HS-5 (cell line): ENCODE measurements at places on chromosomes 6 and 20.

GRCh38 chr20:48733296-48733790 is 94.5 kb downstream of the PREX1 start:
- DNase-seq, result no peak

GRCh38 chr6:129598244-129599187 is 111.5 kb downstream of the ARHGAP18 start:
- DNase-seq, result peak; percentile 53

GRCh38 chr6:66556936-66557335 is 849.9 kb upstream of the EYS start:
- no peak for DNase-seq

DNA sequence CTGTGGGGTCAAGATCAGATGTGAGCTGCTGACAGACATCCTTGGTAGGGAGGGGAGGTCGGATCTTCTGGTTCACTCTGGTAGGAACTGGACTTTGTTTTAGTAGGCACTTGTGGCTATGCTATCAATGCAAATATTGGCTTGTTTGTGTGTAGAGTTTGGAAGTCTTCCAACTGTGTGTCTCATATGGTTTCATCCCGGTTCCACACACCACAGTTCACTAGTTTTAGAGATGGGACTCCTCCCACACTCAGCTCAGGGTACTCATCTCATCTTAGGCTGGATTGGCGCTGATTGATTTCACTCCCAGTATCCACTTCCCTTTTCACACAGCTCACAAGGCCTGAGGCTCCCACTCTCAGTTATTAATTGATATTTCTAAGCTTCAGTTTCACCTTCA is 161.3 kb downstream of the THBS2 start:
- DNase-seq, result no peak

DNA sequence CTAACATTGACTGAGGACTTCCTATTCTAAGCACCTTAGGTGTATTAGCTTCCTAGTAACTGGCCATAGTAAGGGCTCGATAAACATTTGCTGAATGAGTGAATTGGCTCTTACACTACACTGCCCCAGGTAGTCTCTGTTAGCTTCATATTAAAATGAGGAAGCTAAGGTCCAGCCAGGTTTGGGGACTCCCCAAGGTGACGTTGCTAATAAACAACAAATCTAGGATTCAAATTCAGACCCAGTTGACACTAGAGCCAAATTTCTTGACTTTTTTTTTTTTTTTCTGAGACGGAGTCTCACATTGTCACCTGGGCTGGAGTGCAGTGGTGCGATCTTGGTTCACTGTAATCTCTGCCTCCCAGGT is 16.2 kb downstream of the ARHGAP40 start:
- DNase-seq, result no peak

GRCh38 chr20:43915211-43916072 is 790 bp downstream of the TOX2 start:
- DNase-seq, result no peak

DNA sequence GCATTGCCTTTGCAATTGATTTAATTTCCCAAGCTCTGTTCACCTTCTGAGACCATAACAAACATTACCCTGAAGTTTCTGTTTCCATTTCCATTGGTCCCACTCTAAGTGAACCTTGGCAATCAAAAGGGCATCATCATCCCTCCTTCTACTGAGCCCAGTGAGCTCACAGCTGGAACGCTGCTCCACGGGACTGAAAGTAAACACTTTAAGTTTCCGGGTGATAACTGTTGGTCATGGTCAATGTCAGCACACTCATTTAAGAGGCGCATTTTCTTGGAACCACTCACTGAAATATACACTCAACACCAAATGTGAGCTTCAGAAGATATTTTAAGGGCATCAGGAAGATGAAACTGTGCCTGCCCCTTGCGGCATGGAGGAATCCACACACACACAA is 37.1 kb upstream of the RPS6KA2 start:
- no peak for DNase-seq

DNA sequence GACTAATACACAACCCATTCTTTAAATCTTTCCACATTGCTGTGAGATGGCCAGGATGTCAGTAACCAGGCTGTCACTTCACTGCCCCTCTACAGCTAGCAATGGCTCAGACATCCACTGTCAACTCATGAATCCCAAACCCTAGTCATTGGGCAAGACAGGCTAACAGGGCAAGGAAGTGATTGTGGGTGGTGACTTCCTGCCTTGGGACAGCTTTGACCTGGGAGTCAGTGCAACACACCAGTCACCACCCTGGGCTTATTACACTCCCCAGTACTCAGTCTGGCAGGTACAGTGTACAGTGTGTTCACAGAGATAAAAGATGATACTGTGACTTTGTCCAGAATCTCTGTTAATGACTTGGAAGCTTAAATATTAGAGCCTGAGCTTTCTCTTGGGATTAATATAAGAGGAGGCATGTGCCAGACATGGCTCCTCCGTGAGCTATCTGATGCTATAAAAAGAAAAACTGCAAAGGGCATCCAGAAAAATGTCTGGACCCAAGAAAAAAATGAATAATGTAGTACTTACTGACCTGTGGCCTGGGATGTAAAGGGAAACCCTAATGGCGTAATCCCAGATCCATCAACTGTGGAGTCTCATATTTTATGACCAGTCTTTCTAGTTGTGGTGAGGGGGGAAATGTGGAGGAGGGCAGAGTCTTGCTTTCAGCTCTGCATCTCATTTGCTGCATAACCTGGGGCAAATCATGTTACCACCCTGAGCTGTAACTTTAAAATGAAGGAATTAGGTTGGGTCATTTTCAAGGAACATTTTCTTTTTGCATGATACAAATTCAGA is 244.4 kb downstream of the SLC24A3 start:
- no peak for DNase-seq

GRCh38 chr6:129454488-129454887 is 255.5 kb downstream of the ARHGAP18 start:
- no peak for DNase-seq

- no peak for DNase-seq
Measured at GRCh38 chr6:163337958-163338357, 76.6 kb upstream of the QKI start.

GRCh38 chr20:63664861-63665594 is 6.9 kb downstream of the RTEL1 start:
- no peak for DNase-seq

DNA sequence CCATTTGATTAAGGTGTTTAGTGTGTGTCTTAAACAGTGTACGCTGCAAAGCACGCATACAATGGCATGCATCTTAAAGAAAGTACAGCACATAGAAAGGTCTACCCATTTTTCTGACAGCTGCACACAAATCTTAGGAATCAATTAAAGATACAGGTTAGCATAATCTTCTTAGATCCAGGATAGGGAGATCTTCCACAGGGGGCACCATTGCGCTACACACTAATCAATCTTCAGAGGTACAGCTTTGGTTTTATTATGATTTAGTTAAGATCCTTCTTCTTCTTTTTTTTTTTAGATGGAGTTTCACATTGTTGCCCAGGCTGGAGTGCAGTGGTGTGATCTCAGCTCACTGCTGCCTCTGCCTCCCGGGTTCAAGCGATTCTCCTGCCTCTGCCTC is 63.7 kb upstream of the BEND3 start:
- no peak for DNase-seq
